Upper lobe of right lung (tissue), 1 donor: ENCODE measurements at places on chromosomes 6 and 20. TPM values are rescaled to one million over a fixed set of nuclear protein-coding genes. Genes with fewer than 3 reads are reported as not detected.

- no peaks in the 10 kb centered on the region for H3K36me3 ChIP-seq
- H3K27ac ChIP-seq, result no peak overlapping the region
- H3K4me1 ChIP-seq, result no peaks in the 10 kb centered on the region
These were observed 94.3 kb upstream of the NOX3 start for GRCh38 chr6:155549928-155550327.

DNA sequence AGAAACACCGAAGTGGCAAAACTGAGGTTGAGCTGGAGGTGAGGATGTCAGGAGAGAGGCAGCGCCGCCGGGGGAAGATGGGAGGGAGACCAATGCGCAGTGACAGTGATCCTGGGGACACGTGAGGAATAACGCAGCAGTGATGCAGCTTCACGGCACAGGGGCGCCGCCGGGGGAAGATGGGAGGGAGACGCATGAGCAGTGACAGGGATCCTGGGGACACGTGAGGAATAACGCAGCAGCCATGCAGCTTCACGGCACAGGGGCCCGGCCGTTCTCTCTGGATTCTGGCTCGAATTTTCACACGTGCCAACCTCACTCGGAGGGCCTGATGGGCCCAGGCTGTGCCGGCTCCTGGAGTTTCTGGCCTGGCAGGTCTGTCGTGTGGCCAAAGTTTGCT is 94.7 kb downstream of the SMOC2 start:
- no peak overlapping the region for H3K27ac ChIP-seq
- no peaks in the 10 kb centered on the region for H3K36me3 ChIP-seq
- H3K4me3 ChIP-seq, result no peak overlapping the region
- no peak for DNase-seq
- peaks cover 9% of the 10 kb centered on the region for H3K27me3 ChIP-seq

DNA sequence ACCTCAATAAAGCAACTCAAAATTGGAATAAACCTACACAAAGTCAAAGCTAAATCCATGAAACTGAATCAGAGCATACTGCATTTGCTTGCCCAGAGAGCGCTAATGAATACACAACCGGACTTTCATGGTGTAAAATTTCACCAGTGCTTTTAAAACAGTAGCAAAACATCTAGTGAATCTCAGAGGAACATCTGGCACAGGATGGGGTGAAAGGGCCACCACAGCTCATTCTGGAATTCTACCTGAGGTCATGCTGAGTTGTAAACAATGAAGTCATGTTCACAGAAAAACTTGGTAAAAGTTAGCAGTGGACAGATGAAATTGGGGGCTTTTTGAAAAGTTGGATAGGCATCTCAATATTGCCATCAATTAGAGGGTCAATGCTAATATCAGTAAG is 125.6 kb upstream of the STXBP5 start:
- DNase-seq, result no peak
- no peaks in the 10 kb centered on the region for H3K27me3 ChIP-seq
- no peaks in the 10 kb centered on the region for H3K36me3 ChIP-seq
- H3K27ac ChIP-seq, result no peak overlapping the region

GRCh38 chr20:62104791-62105345 is 17.4 kb upstream of the LSM14B start:
- H3K36me3 ChIP-seq, result no peaks in the 10 kb centered on the region
- no peak overlapping the region for H3K4me3 ChIP-seq
- no peaks in the 10 kb centered on the region for H3K4me1 ChIP-seq
- H3K27me3 ChIP-seq, result peaks cover 9% of the 10 kb centered on the region

- no peak overlapping the region for H3K27ac ChIP-seq
- no peaks in the 10 kb centered on the region for H3K36me3 ChIP-seq
- peak overlapping the region; percentile 19 for H3K4me3 ChIP-seq
- H3K27me3 ChIP-seq, result peaks cover 56% of the 10 kb centered on the region
These were observed 826 bp downstream of the RIMS4 start for GRCh38 chr20:44809380-44810060.

DNA sequence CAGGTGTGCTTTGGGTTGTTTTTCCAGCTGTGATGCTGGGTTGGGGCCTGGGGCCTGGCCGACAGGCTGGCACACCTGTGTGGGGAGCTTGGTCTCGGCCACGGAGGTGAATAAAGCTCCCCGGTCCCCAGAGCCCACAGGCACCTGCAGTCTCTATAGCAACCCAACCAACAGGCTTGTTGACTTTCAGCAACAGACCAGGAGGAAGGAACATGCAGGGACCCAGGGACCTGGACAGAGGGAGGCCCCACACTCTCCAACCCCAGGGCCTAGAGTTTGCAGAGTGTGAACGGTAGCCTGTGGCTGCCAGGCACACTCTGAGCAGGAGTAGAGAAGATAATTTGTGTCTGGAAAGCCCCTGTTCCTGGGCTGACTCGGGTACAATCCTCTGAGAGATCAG is 14.6 kb upstream of the SYNJ2 start:
- no peaks in the 10 kb centered on the region for H3K36me3 ChIP-seq
- H3K4me1 ChIP-seq, result no peaks in the 10 kb centered on the region
- no peak overlapping the region for H3K4me3 ChIP-seq
- no peak overlapping the region for H3K27ac ChIP-seq

- H3K4me3 ChIP-seq, result no peak overlapping the region
- peaks cover 57% of the 10 kb centered on the region for H3K27me3 ChIP-seq
- DNase-seq, result no peak
These were observed 121.1 kb downstream of the TRIM27 start for GRCh38 chr6:28802417-28803336.

- no peak overlapping the region for H3K4me3 ChIP-seq
- no peaks in the 10 kb centered on the region for H3K4me1 ChIP-seq
- DNase-seq, result no peak
These were observed 128.9 kb downstream of the OTOR start for GRCh38 chr20:16877053-16877554.

GRCh38 chr6:43678341-43678740 is 9.2 kb downstream of the MRPS18A start:
- no peak for DNase-seq
- no peak overlapping the region for H3K27ac ChIP-seq
- H3K4me1 ChIP-seq, result peaks cover 3% of the 10 kb centered on the region
- peaks cover 79% of the 10 kb centered on the region for H3K36me3 ChIP-seq
- H3K4me3 ChIP-seq, result no peak overlapping the region

DNA sequence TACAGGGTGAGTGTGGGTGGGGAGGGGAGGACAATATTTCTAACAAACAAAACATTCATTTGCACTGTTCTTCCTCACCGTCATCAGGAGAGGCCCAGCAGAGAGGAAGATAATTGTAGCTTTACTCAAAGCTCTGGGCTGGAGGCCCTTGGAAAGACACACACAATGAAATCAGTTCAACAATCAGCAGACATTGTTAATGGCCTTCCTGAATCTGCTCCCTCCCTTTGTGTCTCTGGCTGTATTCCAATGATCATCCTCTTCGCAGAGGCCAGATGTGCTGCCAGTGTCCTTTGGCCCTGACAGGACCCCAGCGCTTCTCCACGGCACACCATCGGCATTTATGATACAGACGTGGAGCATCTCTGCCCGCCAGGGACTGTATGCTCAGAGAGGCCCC is 44.6 kb upstream of the LRFN2 start:
- no peaks in the 10 kb centered on the region for H3K27me3 ChIP-seq
- H3K36me3 ChIP-seq, result no peaks in the 10 kb centered on the region
- no peak for DNase-seq
- no peak overlapping the region for H3K27ac ChIP-seq
- H3K4me1 ChIP-seq, result no peaks in the 10 kb centered on the region

GRCh38 chr6:36724514-36725390 is 27.1 kb downstream of the RAB44 start:
- no peaks in the 10 kb centered on the region for H3K27me3 ChIP-seq
- no peak overlapping the region for H3K4me3 ChIP-seq
- H3K27ac ChIP-seq, result no peak overlapping the region
- DNase-seq, result peak; percentile 84
- H3K36me3 ChIP-seq, result no peaks in the 10 kb centered on the region

DNA sequence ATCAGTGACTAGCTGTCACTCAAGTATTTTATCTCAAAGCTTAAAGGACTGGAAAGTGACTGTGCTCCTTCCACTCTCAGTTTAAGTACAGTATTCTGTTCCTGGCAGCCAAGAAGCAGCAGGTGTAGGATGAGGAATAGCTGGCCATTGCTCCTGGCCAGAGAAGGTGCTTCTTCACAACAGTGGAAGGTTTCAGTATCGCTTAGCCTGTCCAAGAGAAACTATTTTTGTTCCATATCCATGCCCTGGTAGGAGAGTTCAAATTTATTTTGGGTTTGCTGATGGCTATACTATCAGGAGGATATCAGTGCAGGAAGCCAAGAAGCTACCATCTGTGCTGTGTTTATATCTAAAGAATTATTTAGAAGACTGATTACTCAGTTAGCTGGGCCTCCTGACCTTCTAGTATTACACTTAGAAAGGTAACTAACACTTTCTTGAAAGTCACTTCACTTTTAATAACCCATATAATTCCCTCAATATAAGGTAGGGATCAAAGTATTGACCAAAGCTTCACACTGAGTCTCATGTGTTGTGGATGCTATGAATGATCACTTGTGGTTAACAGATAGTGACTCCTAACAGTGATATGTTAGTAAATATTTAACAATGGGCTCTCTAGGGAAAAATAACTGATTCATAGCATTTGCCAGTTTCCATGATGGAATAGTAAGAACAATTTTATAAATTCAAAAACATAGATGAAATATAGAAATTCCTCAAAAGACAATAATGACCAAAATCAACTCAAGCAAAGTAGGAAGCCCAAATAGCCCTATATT is 99.9 kb downstream of the AIG1 start:
- H3K4me1 ChIP-seq, result peaks cover 5% of the 10 kb centered on the region
- no peak for DNase-seq
- H3K4me3 ChIP-seq, result no peak overlapping the region

The CAPN11 gene
- total RNA-seq, result 1.6 TPM

The CRYBG1 gene
- total RNA-seq, result 24.9 TPM

The ID4 gene
- 35.2 TPM for total RNA-seq

The OR2J3 gene
- not detected for total RNA-seq

The GRM1 gene
- 0.09 TPM for total RNA-seq
